ENCODE measurements at places on chromosomes 1 and 21.

- no peak for DNase-seq
Measured at GRCh38 chr1:93000751-93001175, 39.5 kb upstream of the DIPK1A start.

GRCh38 chr1:107570768-107571167 is 394.2 kb downstream of the VAV3 start:
- DNase-seq, result no peak

DNA sequence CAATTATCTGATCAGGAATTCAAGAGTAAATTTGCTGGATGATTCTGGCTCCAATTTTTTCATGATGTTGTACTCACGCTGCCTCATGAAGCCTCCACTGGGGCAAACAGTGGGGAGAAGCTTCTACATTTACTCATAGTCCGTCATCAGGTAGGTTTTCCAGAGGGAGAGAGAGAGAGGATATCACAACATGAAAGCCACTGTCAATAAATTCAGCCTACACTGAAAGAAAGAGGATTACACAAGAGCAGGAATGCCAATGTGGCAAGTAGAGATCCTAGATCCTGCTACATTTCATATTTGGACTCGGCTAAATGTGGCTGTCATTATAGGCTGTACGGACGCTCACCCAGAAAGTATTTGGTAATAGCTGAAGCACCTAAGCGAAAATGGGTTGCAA is 819.9 kb downstream of the BRINP3 start:
- no peak for DNase-seq

GRCh38 chr1:201181726-201182125 is 8.9 kb upstream of the IGFN1 start:
- no peak for DNase-seq

GRCh38 chr1:212607206-212607912 is 1.2 kb upstream of the ATF3 start:
- peak; percentile 35 for DNase-seq

DNA sequence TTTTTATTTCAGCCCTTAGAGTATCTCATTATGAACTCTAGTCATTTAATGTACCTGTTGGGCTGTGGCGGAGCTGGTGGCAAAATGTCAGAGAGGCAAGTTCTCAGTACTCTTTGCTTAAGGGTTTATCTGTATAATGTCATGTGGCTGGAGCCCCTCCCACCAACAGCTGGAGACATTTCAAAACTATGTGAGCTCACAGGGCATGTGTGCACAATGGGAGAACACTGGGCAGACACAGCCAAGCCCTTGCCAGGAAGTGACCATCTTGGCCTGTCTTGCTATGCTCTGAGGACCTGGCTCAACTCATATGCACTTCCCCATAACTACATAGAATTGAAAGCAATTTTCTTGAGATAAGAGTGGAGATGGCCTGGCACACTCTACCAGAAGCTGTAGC is 296.4 kb downstream of the PTPRU start:
- DNase-seq, result no peak

GRCh38 chr1:198680174-198680875 is 41.5 kb downstream of the PTPRC start:
- peak; percentile 62 for DNase-seq

DNA sequence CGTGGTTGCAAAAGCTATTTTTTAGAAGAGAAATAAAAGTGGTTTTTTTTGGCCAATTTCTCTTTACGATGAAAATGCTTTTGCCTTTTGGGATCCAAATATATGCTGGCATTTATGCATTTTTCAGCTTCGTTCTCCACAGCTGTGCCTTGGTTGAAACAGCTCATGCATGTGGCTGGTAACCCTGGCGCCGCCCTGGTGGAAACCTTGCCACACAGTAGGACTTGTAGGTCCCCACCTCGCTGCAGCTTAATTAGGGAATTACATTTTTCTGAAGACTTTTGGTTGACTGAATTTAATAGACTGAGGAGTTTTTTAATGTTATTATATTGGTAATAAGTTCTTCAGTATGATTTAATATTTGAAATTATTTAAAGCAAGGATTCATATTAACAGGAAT is 12.7 kb upstream of the PCP4 start:
- no peak for DNase-seq

DNA sequence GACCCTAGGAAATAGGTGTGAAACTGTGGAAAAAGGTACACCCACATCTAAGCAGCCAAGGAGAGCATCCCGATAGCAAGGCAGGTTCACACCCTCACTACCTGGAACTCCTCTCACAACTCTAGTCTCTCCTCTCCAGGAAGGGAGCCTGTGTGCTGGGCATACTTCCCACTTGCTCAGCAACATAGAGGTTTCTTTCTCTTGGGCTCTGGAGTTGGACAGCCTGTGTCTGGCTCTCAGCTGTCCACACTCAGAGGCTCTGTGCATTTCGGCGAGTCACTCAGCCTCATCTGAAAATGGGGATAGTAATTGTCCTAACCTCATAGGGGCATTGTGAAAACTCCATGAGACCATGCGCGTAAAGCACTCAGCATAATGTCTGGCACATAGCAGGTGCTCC is 29.6 kb upstream of the VWA5B1 start:
- no peak for DNase-seq

GRCh38 chr1:206478746-206479145 is 8.5 kb downstream of the IKBKE start:
- no peak for DNase-seq

GRCh38 chr21:46181953-46182547 is 2.2 kb downstream of the SPATC1L start:
- no peak for DNase-seq

DNA sequence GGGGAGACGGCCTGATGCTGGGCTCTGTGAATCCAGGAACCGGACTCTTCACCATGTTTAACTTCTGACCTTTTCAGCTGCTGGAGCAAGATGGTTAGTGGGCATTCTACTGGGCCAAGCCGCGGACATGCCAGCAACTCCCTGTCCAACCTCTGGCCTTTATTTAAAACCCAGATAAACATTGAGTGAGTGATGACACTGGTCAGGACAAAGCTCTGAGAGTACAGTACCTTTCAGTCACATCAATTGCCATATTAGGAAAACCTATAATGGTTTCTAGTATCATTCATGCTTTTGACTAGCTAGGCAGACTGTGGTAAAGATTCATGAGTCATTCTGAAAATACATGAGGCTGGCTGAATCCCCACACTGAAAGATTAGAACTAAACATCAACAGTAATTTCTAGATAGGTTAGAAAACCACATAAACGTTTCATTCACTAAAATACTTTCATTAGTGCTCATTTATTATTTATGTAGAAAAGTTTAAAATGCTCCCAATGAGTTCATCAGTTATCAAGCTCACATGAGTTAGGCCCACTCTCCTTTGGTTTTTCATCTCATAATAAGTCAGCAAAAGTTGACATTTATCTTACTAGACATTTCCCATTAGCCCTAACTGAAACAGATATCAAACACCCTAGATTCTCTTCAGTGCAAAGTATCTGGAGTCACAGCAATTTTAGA is 7.1 kb upstream of the ACTA1 start:
- DNase-seq, result no peak

DNA sequence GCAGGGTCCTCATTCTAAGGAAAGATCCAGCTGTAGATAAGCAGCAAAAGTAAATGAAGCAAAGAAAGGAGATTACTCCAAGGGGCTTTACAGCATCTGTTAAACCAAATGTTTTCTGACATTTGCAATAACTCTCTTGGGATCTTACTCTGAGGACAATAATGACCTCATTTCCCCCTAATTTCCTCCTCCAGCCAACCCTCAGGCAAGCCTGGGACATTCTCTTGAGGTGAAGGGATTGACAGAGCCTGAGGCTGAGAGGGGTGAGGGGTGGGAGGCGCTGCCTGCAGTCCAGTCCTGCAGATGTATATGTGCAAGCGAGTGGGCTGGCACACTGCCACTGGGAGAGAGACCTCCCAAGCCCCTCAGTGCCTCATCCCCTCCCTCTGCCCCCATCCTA is 40.5 kb upstream of the NEK2 start:
- no peak for DNase-seq

DNA sequence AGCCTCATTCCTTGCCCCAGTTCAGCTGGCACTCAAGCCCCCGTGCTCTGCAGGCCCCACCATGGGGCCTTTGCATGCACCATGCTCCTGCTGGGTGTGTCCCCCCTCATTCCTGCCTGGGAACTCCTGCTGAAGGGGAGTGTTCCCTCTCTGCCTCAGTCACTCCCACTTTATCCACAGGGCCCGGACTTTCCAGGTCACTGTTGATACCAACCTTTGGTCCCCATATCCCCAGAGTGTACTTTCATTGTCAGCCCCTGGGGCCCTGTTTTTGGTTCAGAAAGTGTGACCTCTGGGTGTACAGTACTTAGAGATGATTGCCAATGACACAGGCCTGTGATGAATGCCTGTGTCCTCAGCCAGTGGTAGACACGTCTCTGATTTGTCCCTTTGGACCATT is 2.9 kb downstream of the TTC22 start:
- no peak for DNase-seq

- no peak for DNase-seq
Measured at GRCh38 chr1:93798291-93798690, 80.7 kb downstream of the DNTTIP2 start.

GRCh38 chr1:70041317-70042045 is 163.9 kb downstream of the LRRC40 start:
- no peak for DNase-seq

GRCh38 chr1:103459346-103459745 is 66.2 kb upstream of the RNPC3 start:
- DNase-seq, result no peak

DNA sequence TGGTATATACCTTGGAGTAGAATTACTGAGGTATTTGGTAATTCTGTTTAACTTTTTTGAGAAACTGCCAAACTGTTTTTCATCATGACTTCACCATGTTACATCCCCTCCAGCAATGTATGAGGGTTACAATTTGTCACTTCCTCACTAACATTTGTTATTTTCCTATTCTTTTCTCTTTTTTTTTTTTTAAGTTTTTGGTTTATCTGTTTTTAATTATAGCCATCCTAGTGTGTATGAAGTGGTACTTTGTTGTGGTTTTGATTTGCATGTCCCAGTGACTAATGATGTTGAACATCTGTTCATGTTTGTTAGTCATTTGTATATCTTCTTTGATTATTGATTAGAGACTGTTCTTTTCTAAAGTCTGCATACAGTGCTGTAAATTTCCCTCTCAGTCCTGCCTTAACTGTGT is 147.3 kb downstream of the HS2ST1 start:
- DNase-seq, result no peak

DNA sequence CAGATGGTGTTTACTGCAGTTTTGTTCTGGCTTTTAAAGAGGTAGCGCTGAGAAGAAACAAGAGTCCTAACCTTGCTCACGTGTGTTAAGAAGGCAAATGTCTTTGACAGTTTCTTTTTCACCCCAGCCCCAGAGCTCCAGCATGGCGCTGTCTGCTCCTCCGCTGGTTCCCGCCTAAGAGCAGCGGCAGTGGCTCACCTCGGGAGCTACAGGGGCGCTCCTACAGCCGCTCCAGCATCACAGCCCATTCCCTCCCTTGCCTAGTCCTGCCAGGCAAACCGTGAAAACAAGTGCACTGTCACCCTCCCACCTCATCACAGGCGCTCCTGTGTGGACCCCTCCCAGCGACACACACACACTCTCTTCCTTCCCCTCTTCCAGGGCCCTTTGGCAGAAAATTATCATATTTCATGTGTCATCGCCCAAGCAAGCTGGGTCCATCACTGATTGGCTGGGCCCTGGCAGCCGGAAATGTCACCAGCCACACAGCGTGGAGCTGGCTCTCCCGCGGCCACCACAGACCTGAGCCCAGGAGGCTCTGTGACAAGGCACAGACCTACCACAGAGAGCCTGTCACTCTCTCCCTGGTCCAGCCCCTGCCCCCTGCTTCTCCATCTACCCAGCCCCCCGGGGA is 1.2 kb upstream of the HIVEP3 start:
- DNase-seq, result peak; percentile 84

DNA sequence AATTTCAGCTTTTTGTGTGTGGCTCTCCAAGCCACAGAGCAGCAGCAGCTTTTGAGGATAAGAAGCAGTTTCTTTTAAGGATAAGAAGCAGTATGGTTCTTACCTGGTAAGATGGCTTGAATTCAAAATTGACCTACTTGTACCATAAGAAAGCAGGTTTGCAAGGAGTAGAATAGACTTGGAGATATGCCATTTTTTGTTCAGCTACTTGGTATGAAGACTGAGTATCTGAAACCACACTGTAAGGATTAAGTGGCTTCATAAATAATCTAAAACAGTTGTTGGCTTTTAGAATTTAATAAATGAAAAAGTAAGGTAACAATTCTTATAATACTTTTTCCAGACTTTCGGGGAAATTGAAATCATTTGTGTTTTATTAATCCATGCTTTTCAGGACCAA is 74.2 kb downstream of the ATF6 start:
- no peak for DNase-seq

- peak; percentile 25 for DNase-seq
Measured at GRCh38 chr1:183218971-183219615, 33.0 kb downstream of the LAMC2 start.

GRCh38 chr21:31457675-31458074 is 113.6 kb upstream of the TIAM1 start:
- no peak for DNase-seq

DNA sequence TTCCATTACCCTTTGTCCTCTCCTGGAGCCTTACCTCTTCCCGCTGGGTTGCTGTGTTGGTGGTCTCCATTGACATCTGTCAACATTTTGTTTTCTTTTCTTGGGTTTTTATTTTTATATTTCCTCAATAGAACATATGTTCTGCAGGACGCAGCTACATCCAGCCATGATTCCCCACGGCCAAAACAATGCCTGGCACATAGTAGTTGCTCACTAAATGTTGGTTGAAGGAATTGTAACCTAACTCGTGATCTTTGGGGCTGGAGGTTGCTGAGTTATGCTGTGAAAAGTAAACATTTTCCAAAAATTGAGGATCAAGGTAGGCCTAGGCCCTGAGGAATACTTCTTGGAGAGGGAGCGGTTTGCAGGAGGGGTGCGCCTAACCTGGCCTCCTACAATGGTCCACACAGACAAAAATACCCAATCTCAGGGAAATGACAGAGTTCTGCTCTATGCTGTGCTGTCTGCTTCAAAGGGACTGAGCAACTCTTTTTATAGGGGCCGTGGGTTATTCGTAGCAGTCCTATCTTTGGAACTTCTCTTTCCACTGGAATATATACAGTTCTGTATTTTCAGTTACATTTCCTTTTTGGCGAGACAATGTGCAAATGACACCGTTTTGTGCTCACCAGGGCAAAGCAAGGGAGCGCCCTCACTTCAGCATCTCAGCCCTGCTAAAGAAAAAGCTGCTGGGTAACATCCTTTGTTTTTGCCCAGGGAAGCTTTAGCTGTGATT is 1.4 kb downstream of the PDPN start:
- DNase-seq, result no peak

DNA sequence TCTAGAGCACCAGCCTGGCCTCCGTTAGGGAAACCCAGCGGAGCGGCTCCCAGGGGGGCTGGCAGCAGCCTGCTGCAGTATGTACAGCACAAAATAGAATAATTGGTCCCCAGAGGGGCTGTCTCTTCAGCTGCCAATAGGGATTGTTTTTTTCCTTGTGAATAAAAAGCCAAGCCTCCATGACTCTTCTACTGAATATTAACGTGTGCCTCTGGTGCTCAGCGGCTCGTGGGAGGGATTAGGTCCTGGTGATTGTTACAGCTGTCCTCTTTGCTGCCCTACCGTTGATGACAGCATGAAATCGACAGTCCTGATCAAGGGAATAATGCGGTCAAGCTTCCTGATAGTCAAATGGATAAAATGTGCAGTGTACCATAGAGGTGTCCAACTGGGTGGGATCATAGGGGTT is 190.7 kb upstream of the RUNX1 start:
- no peak for DNase-seq

Data from KBM-7 (cell line).